ENCODE measurements at places on chromosomes 4 and X.

GRCh38 chr4:169253113-169253671 is 17.6 kb downstream of the SH3RF1 start:
- DNase-seq: no peak

DNA sequence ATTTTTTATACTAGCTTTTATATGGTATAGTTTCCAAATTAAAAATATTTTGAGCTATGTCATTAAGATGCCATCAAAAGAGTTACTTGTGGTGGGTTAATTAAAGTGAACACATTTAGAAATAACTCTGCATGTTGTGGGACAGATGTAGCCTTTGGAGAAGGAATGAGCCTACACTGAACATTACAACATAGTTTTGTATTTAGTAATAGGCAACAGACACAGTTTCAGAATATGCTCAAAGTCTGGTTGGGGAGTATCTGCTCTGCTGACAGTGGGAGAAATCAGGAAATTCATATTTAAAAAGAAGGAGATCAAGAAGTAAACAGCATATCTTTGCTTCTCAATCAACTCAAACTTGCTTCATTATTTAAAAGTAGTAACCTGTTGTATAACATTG is 23.7 kb downstream of the EMCN start:
- DNase-seq: no peak

DNA sequence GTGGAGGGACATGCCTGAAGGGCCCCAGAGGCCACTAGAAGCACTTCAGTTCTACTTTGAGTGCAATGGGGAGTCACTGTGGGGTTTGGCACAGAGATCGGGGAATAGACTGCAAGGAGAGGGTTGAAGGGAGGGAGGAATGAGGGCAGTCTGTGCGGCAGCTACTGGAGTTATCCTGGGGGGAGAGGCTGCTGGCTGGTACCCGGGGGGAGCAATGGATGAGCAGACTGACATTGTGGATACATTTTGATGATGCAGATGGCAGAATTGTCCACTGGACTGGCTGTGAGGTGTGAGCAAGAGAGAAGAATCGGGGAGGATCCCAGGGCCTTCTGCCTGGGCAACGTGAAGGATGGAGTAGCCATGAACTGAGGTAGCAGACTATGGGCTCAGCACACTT is 2.8 kb upstream of the MAMLD1 start:
- no peak for DNase-seq

DNA sequence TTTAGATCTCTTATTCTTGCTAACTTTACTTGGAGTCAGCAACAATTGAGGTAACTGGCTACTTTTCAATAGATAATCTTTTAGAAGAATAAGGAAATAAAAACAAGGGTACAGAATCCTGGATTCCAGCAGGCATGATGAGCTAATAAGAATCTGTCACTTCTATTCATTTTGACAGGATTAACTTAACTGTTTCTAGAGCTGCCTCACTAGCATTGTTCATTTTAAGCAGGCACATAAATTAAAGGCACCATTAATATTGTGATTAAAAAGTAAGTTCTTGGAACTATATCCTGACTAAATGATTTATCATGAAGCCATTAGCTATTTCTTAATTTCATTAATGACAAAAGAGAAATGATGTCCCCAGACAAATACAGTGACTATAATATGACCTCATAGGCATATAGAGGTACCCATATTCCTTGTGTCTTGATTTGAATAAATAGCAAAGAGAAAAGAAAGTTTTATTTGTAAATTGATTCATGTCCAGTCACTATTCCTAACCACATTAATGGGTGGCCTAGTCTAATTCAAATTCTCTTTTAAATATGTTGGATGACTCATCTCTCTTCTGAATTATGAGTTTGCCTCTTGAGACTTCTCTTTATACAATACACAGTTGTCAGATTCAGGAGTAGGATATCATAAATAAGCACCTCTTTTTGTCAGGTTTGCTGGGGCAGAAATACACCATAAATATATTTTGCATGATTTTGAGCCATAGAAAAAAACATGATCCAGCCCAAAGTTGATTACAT is 343.0 kb downstream of the SLITRK2 start:
- DNase-seq: no peak

GRCh38 chrX:53456254-53456653 is 22.1 kb upstream of the HSD17B10 start:
- DNase-seq: no peak

GRCh38 chrX:23879380-23880090 is 28.2 kb downstream of the APOO start:
- DNase-seq: no peak

DNA sequence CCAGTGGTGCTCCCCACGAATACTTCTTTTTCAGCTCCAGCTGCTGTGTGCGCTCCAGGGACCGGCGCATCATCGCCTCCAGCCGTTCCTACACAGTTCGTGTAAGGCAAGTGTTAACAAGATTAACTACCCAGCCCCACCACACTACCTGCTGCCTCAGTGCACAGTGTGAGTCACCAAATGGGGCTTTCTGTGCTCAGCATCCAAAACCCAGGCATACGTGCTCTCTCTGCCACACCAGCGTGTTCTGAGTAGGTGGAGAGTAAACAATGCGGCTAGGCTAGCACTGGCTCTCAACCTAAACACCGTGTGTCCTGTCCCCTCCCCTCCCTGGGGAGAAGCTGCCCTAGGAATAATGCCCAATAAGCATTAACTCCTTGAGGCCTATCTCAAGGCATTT is 60.0 kb downstream of the MAP7D2 start:
- no peak for DNase-seq

- DNase-seq: no peak
These were observed 62.7 kb upstream of the SHOX start for GRCh38 chrX:567891-568290.

DNA sequence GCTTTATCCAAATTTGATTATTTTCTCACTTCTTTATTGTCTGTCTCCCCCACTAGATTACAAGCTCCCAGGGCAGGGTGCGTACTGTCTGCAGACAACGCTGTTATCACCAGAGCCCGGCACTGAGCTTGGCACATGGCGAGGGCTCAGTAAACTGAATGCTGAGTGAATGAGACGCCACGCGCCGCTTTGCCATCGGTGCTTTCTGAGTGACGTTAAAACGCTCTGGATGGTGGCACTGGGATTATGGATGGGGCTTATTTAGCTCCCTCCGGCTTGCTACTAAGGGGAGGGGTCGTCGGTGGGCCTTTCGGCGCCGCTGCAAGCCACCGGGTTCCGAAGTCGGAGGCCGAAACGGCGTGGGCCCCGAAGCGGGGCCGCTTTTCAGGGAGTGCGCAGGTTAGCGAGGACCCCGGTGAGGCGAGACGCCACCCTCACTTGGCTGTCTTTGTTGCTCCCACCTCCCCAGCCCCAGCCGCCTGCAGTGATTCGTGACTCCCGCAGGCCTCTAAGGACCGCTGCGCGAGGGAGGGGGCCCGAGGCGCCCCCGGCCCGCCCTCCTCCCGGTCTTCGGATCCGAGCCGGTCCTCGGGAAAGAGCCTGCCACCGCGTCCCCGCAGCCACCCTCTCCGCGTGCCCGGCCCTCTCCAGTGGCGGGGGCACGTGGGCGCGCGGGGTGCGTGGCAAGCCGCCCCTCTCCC is 569 bp upstream of the FHL1 start:
- no peak for DNase-seq

- DNase-seq: no peak
These were observed 102.7 kb downstream of the HS3ST1 start for GRCh38 chr4:11326021-11326420.

DNA sequence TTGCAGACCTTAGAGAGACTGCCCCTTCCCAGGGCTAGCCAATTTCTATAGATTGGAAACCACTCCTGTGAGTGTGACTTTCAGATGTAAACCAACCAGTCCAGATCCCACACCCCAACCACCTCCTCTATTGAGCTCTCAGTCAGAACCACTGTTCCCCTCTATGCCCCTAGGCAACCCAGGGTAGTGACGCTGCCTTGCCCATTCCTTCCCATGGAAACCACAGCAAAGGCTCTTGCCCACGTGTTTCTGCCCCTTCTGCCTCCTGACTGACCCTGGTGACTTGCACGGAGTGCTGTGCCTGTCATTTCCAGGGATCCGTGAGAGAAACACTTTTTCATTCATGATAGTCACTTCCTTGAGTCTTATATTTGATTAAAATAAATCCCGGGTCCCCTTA is 32.4 kb downstream of the CYTL1 start:
- DNase-seq: no peak

DNA sequence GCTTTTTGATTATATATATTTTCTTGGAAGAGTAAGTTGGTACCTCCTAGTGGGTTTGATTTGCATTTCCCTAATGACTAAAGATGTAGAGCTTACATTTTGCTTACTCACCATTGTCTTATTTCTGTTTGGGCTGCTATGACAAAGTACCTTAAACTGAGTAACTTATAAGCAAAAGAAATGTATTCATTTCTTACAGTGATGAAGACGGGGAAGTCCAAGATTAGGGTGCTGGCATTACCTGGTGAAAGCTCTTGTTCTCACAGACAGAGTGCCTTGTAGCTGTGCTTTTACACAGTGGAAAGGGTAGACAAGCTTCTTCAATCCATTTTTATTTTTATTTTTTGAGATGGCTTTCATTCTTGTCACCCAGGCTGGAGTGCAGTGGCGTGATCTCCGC is 229.2 kb upstream of the AGA start:
- DNase-seq: no peak

Data from CD4-positive, alpha-beta T cell treated with Interleukin-17A for 1 hour (primary cell).